Hematopoietic multipotent progenitor cell treated with erythropoietin and hydrocortisone succinate and interleukin-3 and kit ligand, for 4 days (in vitro differentiated cells): ENCODE measurements at places on chromosomes 7 and 10.
A peak's percentile ranks its signal among the peaks of the same experiment; 100 is the strongest.

- no peak for DNase-seq
These were observed 8.4 kb upstream of the SNX13 start for GRCh38 chr7:17948526-17949238.

DNA sequence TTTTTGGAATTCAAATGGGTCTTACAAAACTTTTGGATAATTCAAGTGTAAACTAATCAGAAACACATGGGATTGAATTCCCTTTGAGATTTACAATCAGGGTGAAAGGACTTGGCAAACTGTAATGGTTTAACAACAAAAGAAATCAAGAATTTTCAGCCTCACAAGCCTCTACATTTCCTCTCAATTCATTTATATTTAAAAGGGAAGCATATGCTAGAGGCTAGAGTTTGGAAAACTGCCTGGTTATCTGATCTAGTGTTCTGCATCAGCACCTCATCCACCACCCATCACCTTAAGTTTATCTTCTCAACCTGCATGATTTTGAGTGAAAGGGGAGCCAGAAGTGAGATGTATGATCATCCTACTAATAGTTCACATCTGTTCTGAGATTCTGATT lies 120.7 kb downstream of the TES start:
- DNase-seq: no peak

DNA sequence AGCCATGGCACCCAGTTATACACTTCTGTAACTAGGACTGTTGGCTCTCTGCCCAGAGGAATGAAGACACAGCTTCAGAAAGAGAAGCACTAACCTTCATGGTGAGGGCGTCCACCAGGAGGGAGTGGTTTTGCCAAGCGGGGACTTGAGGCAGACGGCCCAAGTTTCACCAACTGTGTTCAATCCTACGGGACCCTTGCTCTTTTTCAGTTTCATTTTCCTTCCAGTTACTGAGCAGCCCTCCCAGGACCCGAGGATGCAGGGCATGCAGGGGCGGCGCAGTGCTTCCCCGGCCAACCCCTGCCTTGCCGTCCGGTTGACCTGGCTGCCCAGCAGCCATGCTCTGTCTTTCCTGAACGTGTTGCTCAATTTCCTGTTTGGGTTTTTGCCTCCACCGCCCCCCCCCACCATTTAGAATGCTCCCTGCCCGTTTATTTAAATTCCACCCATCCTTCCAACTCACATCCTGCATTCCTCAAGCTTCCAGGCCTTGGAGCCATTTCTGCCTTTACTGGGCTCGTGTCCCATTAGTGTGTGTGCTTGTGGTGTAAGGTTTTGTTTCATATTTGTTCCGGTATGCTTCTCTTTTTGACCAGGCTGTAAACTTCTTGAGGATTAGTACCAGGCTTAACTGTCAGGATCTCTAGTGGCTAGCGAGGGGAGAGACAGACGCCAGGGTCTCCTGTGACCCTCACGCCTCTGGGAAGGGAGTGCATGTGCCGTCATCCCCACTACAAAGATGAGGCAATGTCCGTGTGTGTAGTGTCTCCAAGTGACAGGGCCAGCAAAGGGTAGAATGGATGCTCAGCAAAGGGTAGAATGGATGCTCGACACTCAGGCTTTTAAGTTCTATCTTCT lies 31.6 kb downstream of the IL15RA start:
- DNase-seq: peak; percentile 73

GRCh38 chr7:34567906-34568305 lies 90.1 kb upstream of the NPSR1 start:
- no peak for DNase-seq

- DNase-seq: no peak
These were observed 59.9 kb downstream of the SGMS1 start for GRCh38 chr10:50563906-50564305.

DNA sequence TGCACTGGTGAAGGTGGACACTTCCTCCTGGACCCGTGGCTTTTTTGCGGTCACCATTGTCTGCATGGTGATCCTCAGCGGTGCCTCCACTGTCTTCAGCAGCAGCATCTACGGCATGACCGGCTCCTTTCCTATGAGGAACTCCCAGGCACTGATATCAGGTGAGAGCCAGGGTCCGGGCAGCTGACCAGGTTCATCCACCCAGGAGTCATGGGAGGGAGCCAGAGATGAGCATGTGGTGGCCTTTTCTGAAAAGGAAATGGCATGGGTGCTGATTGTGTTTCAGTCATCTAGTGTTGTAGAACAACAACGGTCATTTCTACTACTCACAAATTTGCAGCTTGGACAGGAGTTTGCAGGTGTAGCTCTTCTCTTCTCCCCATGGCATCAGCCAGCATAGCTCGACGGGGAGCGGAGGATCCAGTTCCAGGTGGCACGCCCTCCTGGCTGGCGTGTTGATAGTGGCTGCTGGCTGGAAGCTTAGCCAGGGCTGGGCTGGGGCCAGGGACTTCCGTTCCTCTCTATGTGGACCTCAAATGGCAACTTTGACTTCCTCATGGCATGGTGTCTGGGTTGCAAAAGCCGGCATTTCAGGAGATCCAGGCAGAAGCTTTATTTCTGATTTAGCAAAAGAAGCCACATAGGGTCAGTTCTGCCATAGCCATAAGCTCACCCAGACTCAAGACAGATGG lies 32.7 kb downstream of the SLC29A3 start:
- no peak for DNase-seq

DNA sequence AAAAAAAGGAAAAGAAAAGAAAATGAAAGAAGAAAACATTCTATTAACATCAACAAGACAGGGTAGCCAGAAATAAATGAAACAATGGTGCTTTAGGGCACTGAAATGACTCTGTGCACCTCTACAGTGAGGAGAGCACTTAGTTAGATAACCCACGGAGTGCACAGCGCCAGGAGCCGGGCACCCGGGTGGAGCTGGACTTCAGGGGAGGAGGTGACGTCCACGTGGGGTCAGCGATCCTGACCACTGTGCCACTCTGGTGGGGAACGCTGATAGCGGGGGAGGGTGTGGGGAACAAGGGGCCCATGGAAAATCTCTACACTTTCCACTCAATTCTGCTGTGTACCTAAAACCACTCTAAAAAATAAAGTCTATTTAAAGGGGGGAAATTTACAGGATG lies 15.7 kb upstream of the CNPY1 start:
- DNase-seq: no peak

DNA sequence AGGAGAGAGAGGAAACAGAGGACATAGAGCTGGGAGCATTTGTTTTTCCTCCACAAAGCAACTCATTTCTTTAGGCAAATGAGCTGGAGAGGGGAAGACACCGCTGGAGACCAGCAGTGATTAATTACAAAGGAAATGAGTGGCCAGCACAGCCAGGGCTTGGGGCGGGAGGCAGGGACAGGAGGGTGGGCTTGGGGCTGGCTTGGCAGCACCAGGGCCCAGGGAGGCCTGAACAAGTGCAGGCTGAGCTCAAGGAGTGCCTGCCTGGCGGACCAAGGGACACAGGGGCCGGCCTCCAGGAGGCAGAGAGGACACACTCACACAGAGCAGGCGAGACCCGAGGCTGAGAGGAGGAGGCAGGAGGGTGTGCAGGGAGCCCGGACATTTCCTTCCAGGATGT lies 149.0 kb upstream of the UNC5B start:
- DNase-seq: no peak

- no peak for DNase-seq
These were observed 50.1 kb upstream of the RASGEF1A start for GRCh38 chr10:43316988-43317387.

DNA sequence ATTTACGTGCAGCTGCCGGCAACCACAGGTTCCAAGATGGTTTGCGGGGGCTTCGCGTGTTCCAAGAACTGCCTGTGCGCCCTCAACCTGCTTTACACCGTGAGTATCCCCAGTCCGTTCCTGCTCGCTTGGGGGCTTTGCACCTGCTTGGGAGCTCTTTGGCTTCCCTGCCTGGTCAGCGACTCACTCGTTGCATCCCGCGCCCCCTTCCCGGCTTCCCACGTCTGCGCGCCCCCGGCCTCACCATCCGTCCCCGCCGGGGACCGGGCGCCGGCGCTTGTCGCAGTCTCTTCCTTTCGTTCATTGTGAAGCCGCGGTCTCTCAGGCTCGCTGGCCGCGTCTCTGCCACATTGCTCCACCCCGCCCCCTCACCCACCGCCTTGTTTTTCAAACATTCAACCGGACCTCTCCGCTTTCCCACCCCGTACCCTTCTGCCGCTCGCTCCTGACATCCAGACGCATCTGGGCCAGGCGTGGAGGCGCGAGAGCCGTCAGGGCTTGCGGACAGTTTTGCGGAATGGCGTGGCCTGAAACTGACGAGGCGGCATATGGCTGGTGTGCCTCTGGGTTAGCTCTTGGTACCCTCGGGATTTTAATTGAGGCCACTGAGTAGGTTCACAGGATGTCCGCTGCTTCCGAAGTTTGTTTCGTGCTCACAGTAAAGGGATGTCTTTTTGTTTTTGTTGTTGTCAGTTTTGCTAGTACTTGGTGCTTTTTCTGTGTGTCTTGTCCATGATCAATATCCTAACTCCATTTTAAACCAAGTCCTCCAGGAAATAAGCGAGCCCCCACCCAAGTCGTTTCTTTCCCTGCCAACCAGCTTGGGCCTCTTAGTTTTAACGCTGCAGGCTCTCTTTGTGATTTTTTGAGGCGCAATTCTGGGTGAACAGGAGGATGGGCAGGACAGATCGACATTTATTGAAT lies 639 bp downstream of the TSPAN13 start:
- peak; percentile 64 for DNase-seq

DNA sequence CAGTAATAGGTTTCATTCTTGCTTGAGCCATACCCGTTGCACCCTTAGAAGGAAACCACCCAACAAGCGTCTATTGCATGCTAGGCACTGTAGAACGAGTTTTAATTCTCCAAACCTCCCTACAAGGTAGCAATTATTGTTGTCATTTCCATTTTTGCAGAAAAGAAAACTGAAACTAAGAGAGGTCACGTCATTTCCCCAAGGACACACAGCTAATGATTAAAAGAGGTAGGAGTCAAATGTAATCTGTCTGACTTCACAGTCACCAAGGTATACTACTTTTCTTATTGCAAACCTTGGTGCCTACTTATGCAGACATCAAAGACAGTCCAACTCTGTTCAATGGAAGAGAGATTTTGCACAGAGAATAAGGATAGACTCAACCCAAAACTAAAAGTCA lies 49.1 kb upstream of the C1QL3 start:
- no peak for DNase-seq
